Right lung (tissue), 10 donors: ENCODE measurements at places on chromosomes 5 and 9.
A peak's percentile ranks its signal among the peaks of the same experiment; 100 is the strongest.

- DNase-seq = no peak
These were observed 115.9 kb upstream of the DAPK1 start for GRCh38 chr9:87381746-87382145.

DNA sequence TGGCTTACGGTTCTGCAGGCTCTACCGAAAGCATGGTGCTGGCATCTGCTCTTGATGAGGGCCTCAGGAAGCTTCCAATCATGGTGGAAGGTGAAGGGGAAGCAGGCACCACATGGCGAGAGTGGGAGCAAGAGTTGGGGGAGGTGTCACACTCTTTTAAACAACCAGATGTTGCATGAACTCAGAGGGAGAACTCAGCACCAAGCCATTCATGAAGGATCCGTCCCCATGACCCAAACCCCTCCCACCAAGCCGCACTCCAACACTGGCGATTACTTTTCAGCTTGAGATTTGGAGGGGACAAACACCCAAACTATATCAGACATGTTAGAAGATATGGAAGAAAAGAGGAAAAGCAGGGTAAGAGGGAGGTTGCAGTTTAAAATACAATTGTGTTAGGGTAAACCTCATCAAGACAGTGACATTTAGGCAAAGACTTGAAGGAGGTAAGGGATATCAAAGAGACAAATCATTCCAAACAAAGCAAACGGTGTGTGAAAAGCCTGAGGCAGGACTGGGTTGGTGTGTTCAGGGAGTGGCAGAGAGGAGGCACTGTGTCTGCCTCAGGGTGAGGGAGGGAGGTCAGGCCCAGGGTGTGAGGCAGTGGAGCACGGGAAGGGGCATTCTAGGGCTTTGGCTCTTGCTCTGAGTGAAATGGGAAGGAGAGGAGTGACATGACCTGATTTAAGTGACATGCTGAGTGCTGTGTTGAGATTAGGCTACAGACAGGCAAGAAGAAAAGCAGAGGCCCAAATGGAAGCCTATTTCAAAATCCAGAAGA is 80.9 kb downstream of the SREK1 start:
- DNase-seq = no peak

GRCh38 chr5:171415115-171415730 is 4.2 kb upstream of the FGF18 start:
- no peak for DNase-seq

DNA sequence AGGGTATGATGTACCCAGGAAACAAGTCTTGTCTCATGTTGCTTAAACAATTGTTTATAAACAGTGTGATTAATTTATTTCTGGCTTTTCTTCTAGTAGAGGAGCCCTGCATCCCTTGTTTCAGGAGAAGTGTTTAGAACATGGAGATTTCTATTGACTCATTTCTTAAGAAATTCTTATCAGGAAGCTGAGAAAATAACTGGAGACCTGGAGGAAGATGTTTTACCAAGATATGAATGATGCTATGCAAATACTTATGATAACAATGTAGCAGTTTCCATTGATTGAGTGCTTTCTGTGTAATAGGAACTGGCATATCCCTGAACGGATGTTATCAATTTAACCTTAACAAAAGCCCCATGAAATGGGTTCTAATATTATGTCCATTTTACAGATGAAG is 108.6 kb downstream of the FBXO38 start:
- DNase-seq = no peak

- peak; percentile 23 for DNase-seq
These were observed at the start of gene HAPLN1 for GRCh38 chr5:83720836-83721537. HAPLN1 (minus strand) TSS chr5:83720855; CDS start chr5:83673523, 47,332 bp downstream.

- DNase-seq = no peak
These were observed 157.2 kb upstream of the DMRT1 start for GRCh38 chr9:684054-684890.

- DNase-seq = no peak
These were observed at the start of gene PCDHGA2 for GRCh38 chr5:141338538-141339306. PCDHGA2 (plus strand) TSS chr5:141338760.

DNA sequence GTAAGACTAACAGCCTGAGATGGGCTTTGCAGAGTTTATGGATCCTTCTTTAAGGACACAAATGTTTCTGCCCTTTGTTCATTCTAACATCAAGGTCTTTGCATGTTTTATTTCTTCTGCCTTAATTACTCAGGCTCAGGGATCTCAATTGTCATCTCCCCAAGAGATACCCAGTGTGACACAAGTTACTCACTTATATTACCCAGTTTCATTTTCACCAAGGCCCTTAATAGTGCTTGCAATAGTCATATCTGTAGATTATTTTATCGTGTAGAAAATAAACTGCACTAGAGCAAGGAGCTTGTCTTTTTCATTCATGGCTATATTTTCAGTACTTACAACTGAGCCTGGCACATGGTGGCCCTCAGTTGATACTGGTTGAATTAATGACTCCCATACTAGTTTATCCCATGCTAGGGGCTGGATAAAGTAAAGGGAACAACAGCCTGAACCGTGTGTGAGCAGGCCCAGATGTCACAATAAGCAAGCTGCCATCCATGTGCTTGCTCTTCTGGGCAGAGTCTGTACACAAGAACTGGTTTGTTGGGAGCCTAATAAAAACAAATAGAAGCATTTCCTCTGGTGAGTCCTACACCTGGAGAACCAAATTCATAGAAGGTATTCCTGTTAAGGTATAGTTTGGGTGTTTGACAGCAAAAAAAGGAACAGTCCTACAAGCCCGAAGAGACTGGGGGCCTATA is 112.5 kb upstream of the CD180 start:
- DNase-seq = no peak

DNA sequence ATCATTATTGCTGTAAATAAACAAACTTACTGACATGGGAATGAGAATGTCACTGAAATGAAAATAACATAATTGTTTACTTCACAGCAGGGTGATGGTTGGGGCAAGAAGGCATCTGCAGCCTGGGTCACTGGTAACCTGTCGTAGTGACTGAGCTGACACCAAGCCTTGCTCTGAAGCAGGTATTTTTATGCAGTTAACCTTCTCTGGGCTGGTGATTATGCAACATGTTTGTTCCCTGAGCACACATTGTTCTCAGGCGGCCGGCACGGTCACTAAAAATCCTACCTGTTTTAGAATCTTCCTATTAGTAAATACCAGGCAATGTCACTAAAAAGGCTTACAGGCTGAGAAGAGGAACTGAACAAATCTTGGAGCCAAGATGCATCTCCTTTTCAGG is 157.7 kb upstream of the NR3C1 start:
- no peak for DNase-seq

DNA sequence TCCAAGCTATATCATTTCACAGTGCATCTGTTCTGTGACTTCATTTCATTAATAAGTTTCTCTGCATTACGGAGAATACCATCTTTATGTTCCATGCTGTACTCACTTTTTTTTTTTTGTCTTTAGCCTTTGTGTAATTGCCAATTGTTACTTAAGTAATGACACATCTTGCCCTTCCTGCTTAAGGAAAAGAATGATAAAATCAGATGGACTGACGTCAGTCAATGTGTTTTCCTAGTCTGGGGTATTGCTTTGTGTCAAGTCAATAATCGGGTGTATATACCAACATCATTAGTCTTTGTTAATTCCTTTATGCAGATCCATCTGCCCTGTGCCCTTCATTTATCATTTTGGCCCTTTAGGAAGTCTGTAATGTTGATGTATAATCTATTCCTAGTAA is 133.5 kb downstream of the CD180 start:
- DNase-seq = no peak

GRCh38 chr5:154363411-154363810 is 82.4 kb upstream of the SAP30L start:
- DNase-seq = no peak

DNA sequence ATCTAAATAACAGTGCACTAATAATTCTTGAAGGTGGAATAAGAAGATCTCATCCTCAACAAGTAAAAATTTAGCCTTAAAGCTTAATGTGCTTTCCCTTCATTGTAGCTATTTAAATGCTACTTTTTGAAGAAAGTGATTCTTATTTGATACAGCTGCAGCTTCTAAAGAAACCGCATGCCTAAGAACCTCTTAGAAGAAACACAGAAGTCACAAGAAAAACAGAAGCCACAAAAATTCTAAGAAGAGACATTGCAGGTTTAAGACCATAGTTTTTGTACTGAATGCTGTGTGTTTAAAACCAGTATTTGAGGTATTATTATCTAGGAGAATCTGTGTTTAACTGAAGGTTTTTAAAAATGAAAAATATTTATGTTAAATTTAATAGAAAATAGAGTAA is 68.3 kb downstream of the PPIP5K2 start:
- DNase-seq = no peak

DNA sequence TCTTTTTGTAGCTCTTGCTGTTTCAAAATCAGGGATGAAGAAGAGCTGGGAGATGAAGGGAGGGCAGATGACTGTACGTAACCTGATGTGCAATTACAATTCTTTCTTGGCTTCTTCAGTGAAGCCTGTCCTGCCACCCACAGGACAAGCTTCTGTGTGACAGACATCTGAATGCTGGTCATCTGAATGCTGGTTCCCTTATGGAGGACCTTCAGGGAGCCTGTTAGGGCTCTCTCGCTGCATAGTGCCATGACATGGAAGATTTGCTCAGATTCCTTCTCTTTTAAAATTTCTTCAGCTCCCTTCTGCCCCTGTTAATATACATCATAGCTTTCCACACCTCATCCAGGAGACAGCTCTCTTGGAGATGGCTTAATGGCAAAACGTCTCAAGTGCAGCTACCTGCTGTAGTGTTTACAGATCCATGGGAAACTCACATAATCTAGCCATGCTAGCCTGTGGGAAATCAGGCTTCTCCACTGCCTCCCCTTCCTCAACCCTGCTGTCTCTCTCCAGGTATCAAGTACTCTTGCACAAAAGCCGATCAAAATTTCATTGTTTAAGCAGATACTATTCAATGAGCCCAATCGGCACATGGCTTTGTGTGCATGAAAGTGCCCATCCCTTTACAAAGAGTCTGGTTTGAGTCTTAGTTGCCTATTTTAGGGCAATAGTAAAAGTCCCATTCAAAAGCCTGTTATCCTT is 134.6 kb downstream of the RAB3C start:
- DNase-seq = no peak

DNA sequence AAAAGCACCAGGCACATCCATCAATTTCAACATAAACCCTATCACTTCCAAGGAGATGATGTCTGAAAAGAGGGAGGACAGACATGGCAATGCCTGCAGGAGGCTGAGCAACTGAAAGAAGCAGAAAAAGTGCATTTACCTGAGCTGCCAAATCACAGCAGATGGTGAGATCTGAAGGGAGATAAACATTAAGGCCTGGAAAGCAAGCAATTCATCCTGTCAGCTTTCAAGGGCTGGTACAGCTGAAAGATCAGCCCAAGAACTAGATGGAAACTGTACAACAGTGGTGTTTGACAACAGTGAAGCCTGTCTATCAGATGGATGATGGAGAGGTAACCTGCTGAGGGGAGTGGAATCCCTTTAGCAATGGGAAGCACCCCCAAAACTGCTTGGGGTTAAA is 433.2 kb upstream of the ZNF608 start:
- no peak for DNase-seq

DNA sequence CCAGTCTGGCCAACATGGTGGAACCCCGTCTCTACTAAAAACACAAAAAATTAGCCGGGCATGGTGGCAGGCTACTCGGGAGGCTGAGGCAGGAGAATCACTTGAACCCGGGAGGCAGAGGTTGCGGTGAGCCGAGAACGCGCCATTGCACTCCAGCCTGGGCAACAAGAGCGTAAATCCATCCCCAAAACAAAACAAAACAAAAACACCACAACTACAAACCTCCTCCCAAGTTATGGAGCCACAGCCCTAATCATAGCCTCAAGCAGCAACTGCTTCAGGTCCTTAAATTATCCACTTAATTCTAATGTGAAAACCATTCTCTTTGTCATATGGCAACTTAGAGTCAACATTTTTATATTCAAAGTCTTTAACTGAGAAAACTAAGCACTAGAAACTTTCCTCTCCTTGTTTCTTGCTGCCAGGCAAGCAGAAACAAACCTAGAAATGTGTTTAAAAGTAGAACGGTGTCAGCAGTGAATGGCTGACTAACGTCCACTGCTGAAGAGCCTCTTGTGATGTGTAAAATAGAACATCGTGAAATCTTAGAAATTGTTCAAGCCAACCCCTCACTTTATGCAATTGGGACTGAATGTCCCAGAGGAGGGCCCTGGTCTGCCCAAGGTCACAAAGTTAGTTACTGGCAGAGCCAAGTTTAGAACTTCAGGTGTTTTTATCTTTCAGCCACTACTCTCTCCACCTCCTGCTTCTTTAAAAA is 5.7 kb downstream of the TMEM245 start:
- no peak for DNase-seq

- no peak for DNase-seq
These were observed 9.9 kb downstream of the LCN1 start for GRCh38 chr9:135531096-135531495.

DNA sequence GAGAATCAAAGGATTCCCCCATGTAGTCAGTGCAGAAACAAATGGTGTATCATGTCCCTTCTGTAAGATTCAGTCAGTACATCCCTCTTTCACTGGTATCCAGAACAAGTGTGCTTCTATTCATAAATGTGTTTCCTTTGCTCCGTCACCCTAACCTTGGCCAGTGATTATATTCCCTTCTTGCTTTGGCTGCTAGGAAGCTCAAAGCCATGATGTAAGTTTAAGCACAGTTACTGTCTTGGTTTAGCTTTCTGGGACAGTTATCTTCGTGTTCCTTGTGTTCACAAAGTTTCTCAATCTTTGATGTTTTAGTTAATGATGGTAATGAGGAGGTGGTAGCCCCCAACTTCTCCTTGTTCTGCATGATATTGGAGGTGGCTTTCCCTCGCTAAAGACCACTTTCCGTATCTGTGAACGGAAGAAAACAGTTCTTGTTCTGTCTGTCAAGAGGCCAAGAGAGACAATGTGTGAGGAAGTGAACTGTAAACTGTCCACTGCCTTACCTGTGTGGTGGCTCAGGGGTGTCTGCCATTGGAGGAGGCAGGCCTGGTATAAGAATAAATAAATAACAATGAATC is 2.2 kb upstream of the AMBP start:
- no peak for DNase-seq

DNA sequence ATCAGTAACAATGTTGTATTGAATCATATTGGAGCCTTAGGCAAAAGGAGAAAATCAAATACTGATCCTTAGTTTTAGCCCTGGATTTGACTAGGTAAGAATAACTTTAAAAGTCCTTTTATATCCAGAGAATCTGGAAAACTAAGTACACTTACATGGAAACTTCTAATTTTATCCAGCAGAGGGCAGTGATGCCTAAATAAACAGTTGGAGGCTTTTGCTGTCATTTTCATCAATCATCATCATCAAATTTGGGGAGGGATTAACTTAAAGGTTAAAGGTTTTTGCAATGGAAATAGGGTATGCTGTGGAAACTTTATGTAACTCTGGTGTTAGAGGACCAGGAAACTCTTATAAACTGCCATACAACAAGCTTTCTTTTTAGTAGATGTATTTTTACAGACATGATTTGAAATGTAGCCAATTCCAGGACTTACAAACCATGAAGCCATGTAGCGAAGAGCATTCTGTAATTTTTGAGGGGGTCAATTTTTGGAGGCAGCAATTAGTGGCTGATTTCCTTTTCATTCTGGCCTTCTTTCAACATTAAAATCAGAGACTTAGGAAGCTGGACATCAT is 112.7 kb downstream of the OSTF1 start:
- peak; percentile 31 for DNase-seq

GRCh38 chr5:111892949-111893348 is 136.0 kb upstream of the NREP start:
- DNase-seq = peak; percentile 39

GRCh38 chr5:169788168-169788567 is 151.1 kb downstream of the DOCK2 start:
- DNase-seq = no peak
